ENCODE measurements at places on chromosomes 7 and 10.
A peak's percentile ranks its signal among the peaks of the same experiment; 100 is the strongest.

DNA sequence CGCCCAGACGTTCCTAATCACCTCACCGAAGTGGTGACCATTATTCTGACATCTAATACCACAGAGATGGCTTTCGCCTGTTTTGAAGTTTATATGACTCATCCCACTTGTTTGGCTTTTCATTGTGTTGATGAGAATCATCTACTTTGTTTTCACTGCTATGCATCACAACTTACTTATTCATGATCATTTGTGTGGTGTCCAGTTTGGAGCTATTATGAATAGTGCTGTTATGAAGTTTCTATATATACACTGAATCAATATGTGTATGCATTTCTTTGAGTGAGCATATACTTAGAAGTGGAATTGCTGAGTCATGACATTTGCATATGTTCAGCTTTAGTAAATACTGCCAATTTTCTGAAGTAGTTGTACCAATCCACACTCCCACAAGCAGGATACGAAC is 38.6 kb upstream of the TNKS2 start:
- no peak for DNase-seq

DNA sequence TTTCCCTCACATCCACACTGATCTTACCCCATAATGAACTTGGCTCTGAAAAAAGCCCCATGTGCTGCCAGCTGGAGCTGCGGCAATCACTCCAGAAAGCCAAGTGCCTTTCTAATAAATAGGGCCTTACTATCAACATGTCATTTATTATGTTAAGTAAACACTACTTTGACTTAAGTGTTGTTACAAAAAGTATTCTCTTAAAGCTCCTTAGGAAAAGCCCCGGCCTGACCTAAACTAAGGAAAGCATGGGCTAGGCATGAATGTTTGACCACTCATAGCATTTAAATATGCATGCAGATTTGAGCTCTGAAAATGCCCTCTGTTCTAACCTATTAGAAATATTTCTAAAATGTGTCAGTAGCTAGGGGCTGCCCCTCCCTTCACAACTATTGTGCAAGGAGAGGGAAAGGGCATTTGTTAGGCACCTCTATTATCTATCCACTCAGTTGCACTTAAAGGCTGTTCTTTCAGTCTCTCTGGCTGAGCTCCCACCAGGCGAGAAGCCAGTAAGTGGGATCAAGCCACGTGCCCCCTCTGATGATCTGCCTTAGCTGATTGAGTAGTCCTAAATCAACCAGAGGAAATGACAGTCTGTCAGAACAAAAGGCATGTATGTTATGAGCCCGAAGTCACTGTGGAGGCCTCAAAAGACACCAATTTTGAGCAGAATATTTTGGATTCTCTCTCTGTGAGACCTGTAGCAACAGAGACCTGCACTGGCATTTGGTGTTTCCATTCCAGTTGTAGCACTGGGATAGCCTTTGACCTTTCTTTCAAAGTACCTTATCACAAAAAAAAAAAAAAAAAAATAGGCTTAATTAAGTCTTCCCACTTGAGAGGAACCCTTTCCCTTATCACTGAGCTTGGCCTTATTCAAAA is 77.1 kb downstream of the ITGB8 start:
- no peak for DNase-seq

GRCh38 chr7:45155941-45156340 is 1.6 kb upstream of the RAMP3 start:
- DNase-seq, result no peak

GRCh38 chr10:32059472-32059871 is 3.2 kb upstream of the KIF5B start:
- DNase-seq, result no peak

DNA sequence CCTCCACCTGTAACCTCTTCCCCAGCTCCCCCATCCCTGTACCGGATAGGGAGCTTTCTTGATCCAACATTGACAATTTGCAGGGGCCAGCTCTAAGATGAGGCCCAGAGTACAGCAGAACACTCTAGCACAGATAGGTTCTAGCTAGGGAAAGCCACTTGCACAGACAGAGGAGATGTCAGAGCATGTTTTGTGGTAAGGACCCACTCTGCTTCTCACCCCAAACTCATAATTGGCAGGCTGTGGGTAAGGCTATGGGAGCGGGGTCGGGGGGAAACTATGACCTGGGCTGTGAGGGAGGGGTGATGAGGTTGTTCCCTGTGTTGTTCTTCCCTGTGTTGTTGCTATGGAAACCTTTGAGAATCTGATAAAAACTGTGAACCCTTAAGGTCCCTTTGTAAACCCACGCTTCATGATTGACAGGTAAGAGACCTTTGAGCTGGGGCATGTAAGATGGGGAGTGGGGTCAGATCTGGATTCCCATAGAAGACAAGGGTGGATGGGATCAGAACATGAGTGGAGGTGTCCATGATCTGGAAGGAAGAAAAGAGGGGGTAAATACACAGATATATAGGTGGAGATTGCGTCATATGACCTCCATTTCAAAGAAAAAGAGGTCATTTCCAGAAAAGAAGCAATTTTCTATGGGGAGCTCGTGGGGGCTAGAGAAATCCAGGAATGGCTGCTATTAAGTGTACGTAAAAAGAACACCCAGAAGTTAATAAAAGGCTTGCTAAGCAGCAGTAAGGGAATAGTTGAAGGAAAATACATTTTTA is 4.0 kb downstream of the CALD1 start:
- DNase-seq, result no peak

GRCh38 chr10:121240011-121240410 is 358.2 kb downstream of the FGFR2 start:
- no peak for DNase-seq

DNA sequence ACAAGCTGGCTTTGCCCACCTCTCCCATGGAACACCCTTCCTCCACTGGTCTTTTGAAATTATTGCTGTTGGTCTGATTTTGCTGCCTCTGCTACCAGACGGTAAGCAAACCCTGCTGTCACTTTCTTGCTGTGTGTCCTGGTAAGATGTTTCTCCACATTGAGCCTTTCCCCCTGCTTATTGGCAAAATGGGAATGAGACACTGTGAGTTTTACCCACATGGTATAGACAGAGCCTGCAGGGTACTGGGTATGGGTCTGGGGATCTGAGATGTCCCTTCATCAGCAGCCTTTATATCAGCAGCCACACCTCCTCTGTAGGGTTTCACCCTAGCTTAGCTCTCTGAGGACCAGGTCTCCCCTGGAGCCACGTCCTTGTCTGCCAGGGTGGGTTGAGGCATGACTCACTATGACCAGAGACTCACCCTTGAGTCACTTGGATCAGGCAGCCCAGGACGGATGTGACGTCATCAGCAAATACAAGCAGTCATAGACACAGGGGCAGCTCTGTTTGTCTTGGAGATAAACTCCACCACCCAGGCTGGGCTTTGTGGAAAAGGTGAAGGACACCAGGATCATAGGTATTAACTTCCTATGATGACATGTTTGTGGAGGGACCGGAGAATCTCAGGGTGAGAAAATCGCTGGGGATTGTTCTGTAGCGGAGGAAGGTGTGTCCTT is 17.9 kb upstream of the BAIAP2L1 start:
- peak; percentile 53 for DNase-seq

- DNase-seq, result no peak
These were observed 43.6 kb downstream of the RAB11FIP2 start for GRCh38 chr10:118003126-118003525.

DNA sequence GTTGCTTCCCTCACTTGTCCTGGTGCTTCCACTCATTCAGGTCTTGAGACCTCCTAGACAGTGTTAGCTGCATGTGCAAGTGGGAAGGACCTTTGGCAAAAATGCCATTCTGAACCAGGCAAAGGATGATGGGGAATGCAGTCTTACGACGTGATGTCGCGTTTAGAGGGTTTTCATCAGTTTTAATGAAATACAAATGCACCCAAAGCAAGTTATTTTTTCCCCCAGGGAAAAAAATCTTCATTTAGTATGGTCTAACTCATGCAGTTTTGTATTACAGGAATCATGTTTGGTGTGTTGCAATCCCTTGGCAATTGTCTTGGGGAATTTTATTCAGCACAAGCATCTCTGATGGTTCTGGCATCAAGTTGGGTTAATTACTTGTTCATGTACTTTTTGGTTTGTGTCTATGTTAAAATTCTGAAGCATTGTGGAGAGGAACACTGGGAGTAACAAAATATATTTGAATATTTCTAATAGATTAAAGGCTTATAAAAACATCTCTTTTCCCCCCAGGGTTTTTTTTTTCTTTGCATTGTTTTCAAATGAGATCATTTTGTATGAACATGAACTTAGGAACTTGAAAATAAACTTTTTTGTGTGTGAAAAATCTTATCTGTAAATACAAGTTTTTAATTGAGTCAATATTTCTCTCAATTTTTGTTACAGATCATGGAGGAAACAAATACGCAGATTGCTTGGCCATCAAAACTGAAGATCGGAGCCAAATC is 188.9 kb downstream of the BICC1 start:
- DNase-seq, result no peak

GRCh38 chr10:50453940-50454339 is 169.8 kb downstream of the SGMS1 start:
- no peak for DNase-seq

DNA sequence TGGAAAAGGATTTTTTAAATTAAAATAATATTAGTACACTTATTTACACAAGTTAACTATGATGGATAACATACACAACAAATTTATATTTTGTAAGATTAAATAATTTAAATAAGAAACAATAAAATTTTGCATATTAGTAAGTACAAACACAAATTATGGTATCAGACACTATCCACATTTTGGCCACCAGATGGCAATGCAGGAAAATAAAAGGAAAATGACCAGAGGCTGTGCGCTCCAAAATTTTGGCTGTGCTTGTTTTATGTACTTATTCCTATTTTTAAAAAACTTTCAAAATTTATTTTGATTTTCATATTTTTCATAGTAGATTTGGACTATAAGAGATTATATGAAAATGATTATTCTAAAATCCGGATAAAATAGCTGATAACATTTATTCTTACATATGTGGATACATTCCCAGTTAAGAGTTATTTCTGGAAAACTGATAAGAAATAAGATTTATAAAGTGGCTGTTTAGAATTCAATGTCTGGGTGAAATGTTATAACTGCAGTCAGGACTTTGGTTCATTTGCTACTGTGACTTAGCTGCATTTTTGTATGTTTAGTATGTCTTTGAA is 274.7 kb upstream of the HGF start:
- peak; percentile 25 for DNase-seq

Data from stimulated activated CD8-positive, alpha-beta memory T cell treated with anti-CD3 and anti-CD28 coated beads, Interleukin-4, amount 100 ng/mL, for 48 hours (primary cell).